ENCODE measurements at places on chromosomes 1 and 21.

- DNase-seq: no peak
These were observed 674 bp downstream of the CEP350 start for GRCh38 chr1:179955287-179955680.

GRCh38 chr1:229086091-229086490, 184.8 kb upstream of the RAB4A start:
- no peak for DNase-seq

- no peak for DNase-seq
These were observed 20.9 kb upstream of the RPL11 start for GRCh38 chr1:23670709-23671108.

DNA sequence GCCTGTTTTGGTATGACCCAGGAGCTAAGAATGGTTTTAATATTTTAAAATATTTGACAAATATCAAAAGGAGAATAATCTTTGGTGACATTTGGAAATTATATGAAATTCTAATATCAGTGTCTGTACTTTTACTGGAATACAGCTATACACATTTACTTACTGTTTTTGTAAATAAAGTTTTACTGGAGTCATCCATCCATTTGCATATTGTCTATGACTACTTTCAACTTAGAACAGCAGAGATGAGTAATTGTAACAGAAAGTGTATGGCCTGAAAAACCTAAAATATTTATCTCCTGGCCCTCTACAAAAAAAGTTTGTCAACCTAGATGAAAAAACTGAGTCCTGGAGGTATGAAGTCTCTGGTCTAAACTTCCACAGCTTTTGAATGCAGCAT, 5.8 kb upstream of the MAP3K7CL start:
- no peak for DNase-seq

- no peak for DNase-seq
These were observed 7.4 kb upstream of the MPL start for GRCh38 chr1:43329995-43330751.

DNA sequence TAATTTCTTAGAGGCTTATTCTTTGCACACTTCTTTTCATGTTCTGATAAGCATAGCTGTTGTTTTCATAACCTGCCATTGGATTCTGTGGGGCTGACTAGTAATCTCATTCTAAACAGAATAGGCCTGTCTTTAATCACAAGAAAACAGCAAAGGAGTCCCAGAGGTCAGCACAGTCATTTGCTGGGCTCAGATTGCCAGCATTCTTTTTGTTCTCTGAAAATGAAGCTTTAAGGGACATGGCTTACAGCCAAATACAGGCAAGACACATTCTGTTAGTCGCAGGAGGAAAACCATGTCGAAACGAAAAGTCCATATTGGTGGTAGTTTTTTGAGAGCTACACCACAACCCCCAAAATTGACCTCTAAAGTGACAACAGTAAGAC, 75.0 kb downstream of the MRPS6 start:
- DNase-seq: no peak

DNA sequence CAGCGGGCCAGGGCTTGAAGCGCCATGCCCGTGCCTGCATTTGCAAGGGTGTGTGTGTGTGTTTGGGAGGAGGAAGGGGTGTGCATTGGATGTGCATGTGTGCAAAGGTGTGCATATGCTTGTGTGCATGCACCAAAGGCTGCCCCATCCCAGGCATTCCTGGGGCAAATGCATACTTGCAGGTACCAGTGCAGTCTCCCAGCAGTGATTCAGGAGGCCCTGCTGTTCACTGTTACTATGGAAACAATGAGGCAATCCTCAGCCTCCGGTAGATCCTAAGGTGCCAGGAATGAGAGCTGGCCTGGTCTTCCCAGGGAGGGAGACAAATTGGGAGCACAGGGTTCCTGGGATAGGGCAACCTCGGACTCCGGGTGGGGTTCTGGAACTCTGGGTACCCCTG, 7.5 kb upstream of the FNDC5 start:
- no peak for DNase-seq

GRCh38 chr1:227899820-227900449, 47.8 kb downstream of the WNT9A start:
- DNase-seq: no peak

GRCh38 chr21:45265721-45266517, 21.8 kb downstream of the POFUT2 start:
- no peak for DNase-seq

GRCh38 chr1:38716229-38716628, 143.3 kb downstream of the RRAGC start:
- no peak for DNase-seq

GRCh38 chr1:38819516-38819915, 40.1 kb downstream of the RRAGC start:
- no peak for DNase-seq

DNA sequence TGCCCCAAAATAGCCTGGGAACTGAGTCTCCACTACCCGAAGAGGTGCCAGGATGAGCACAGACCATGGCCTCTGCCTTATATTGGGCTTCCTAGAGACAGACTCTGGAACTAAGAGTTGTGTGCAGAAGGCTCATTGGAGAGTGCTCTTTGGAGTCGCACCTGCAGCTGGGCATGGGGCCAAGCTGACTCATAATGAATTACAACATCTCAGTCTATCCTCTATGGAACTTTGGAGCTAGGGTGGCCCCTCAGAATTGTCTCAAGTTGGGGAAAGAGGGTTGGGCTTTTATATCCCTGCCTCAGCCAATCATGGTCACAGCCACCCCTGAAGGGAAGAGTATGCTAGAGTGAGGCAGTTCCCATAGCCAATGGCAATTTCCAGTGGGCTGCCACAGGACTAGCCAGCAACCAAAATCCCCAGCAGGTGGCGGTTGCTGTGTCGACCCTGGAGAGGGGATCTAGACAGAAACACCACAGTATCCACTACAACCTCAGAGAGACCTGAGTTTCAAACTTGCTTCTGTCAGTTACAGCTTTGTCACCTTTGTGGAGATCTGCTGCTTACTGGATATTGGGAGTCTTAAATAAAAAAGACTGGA, 93.8 kb downstream of the DMRTA2 start:
- DNase-seq: peak; percentile 50

DNA sequence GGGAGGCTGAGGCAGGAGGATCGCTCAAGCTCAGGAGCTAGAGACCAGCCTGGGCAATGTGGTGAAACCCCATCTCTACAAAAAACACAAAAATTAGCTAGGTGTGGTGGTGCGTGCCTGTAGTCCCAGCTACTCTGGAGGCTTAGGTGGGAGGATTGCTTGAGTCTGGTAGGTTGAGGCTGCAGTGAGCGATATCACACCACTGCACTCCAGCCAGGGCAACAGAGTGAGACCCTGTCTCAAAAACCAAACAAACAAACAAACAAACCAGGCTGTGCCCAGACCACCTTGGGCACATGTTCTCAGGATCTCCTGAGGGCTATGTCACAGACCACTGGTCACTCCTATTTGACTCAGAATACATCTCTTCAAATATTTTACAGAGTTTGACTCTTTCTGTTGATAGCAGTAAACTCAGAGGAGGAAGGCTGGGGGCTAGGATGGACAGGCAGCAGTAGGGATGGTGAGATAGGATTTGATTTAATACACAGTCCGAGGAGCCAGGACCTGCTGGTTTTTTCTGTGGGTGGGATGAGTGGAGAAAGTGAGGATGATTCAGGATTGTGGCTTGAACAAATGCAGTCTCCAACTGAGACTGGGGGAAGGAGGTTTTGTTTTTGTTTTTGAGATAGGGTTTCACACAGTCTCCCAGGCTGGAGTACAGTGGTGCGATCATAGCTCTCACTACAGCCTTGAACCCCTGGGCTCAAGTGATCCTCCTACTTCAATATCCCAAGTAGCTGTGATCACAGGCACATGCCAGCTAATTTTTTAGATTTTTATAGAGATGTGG, 46.5 kb downstream of the OLFML3 start:
- no peak for DNase-seq

- DNase-seq: peak; percentile 88
These were observed 26.2 kb upstream of the DYNLT5 start for GRCh38 chr1:66725885-66726665.
